Kidney capillary endothelial cell (primary cell): ENCODE measurements at places on chromosomes 2 and 18.

DNA sequence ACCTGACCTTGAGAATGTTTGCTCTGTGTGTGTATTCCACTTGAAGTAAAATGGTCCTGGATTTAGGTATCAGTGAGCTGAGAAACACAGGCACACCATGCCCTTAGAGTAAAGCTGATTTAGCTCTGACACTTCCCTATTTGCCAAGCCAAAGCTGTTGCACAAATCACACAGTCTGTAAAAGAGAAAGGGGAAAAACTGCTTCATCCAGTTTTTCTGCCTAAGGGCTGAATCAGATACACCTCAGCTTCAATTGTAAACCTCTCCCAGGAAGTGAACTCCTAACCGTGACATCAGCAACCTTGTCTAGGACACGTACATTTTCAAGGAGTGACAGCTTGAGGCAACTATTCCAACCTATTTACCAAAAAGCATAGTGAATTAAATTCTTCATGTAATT lies 150.4 kb downstream of the NR4A2 start:
- DNase-seq, result no peak

GRCh38 chr18:44852818-44853217 lies 172.1 kb downstream of the SETBP1 start:
- no peak for DNase-seq

GRCh38 chr18:45540125-45540524 lies 75.2 kb upstream of the SLC14A2 start:
- no peak for DNase-seq

DNA sequence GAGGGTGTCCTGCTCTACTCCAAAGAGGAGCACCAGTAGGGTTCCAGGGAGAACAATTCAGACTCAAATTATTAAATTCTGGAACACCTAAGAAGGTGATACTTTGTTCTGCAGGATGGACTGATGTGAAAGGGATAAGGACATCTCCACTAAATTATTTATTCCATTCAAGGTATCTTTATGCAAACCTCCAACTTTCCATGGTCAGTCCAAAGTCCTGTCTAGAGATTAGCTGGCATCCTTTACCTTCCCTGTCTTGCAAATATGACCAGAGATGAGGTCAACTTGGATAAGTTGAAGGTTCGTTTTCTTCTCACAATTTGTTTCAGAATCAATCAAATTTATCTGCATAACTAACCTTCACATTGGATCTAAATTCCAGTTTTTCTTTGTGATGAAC lies 8.7 kb upstream of the ZBTB14 start:
- no peak for DNase-seq

DNA sequence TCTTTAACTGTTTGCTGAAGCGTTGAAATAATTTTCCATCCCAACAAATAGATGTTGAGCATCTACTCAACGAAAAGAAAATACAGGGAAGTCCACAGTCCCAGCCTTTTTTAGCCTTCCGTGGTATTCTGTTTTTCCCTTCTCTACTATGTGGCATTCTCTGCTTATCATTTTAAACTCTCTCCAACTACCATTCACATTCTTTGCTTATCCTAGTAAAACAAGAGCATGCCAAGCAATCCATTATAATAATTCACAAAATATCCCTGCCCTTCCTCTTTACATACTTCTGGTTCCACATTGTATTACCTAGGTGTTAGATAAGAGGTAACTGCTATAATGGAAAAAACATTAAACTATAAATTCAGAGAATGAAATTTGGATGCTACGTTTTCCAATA lies 1.6 kb upstream of the SESTD1 start:
- DNase-seq, result no peak

DNA sequence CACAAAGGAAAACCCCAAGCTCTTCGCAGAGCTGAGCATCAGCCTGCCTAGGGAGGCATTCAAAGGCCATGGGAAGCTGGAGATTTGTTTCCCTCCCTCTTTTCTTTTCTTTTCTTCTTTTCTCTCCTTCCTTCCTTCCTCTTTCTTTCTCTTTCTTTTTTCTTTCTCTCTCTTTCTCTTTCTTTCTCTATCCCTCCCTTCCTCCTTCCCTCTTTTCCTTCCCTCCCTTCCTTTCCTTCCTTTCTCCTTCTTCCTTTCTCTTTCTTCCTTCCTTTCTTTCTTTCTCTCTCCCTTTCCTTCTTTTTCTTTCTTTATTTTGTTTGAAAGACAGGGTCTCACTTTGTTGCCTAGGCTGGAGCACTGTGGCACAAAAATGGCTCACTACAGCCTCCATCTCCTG lies 168.4 kb upstream of the ARL4C start:
- DNase-seq, result no peak

DNA sequence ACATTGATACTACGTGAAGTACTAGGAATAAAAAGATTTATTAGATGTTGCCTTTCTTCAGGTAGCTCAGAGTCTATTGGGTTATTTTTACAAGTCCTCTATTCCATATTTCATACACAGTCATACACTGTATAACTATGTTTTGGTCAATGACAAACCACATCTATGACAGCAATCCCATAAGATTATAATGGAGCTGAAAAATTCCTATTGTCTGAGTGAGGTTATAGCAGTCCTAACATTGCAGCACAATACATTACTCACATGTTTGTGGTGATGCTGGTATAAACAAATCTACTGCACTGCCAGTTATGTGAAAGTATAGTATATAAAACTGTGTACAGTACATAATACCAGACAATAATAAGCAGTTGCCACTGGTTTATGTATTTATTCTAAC lies 595.1 kb downstream of the MBD2 start:
- DNase-seq, result no peak

GRCh38 chr2:156901373-156902031 lies 356.0 kb upstream of the GALNT5 start:
- no peak for DNase-seq

- no peak for DNase-seq
These were observed 53.5 kb downstream of the RDH14 start for GRCh38 chr2:18506883-18507509.

GRCh38 chr2:239436669-239437335 lies 36.0 kb upstream of the HDAC4 start:
- DNase-seq, result no peak

GRCh38 chr2:31275976-31276375 lies 42.0 kb downstream of the EHD3 start:
- DNase-seq, result no peak

GRCh38 chr2:121809607-121810006 lies 54.2 kb downstream of the TSN start:
- DNase-seq, result no peak

GRCh38 chr2:46771309-46771708 lies 144.3 kb downstream of the MCFD2 start:
- no peak for DNase-seq

- DNase-seq, result no peak
These were observed 854.3 kb upstream of the ACVR2A start for GRCh38 chr2:146990311-146991054.

- no peak for DNase-seq
These were observed 210.1 kb upstream of the STON1 start for GRCh38 chr2:48319863-48320262.

DNA sequence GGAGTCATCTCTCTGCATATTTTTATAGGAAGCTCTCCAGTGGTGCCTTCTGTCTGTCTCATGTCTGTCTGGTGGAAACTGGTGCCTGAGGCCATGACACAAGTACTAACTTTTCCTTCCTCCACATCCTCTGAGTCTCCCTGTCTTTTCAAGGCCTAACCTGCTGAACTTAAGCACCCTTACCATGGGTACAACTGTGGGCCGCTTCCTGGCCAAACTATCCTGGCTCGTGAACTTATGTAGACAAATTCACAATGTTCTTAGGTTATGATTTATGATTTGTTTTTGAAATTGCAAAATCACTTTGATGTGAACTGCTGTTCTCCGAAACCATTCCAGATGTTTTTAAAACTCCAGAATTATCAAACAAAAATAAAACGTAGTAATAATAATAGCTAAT lies 804.5 kb upstream of the POU3F3 start:
- no peak for DNase-seq

- DNase-seq, result no peak
These were observed 138.5 kb upstream of the RASGRP3 start for GRCh38 chr2:33337981-33338380.

DNA sequence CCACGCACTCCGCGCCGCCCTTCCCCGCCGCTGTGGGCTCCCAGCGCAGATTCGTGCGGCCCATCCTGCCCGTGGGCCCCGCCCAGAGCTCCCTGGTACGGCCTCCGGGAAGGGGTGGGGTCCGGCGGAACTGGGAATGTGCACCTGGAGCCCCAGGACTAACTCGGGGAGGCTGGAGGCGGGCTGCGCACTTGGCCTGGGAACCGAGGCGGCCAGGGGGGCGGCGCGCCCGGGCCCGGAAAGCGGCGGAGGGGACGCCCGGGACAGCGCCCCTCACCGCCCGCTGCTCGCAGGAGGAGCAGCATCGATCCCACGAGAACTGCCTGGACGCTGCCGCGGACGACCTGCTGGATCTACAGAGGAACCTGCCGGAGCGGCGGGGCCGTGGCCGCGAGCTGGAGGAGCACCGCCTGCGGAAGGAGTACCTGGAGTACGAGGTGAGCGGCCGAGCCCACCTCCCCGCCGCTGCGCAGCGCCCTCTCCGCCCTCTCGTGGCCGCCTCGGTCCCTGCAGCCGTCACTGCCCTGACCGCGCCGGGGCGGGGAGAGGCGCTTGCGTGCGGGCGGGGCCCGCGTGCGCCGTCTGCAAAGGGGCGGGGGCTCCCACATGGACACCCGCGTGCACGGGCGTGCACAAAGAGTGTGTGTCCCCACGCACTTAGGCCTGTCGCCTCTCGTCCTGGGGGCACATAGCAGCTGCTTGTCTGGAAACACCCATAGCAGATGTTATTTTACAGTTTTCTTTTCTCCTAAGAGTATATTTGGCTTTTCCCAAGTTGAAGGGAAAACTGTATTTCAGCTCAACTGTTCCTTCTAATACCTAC lies 25.2 kb downstream of the PSD4 start:
- DNase-seq, result peak; percentile 75

- peak; percentile 3 for DNase-seq
These were observed 290.3 kb upstream of the MMADHC start for GRCh38 chr2:149877913-149878312.

DNA sequence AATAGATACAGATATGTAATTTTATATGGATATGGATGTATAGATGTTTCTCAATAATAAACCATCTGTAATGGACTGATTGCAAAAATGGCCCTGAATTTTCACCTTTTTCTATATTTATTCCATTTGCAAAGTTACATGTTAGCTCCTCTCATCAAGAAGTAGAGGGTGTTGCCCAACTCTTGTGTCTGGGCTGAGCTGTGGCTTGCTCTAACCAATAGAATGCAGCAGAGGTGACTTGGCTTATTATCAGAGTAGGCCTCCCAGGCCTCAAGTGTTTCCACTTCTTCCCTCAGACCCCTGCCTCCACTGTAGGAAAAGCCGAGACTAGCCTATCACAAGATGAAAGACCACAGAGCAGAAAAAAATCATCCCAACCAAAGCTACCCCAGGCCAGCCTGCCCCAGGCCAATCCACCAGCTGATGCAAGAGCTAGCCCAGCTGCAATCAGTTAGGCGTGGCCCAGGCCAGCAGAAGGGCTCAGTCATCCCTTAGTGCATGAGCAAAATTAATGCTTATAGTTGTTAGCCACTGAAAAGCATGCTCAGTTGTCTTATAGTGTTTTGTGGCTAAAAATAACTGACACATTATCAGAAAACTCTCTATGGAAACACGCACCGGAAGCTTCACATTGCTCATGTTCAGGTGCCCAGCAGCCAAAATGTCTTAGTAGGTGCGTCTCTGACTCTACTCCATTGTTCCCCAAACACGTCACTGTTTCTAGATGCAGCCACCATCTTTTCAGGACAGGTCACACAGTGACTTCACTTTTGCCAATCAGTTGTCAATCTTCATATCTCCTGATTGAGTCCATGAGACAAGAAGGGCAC lies 464.0 kb downstream of the FBXO15 start:
- DNase-seq, result no peak

DNA sequence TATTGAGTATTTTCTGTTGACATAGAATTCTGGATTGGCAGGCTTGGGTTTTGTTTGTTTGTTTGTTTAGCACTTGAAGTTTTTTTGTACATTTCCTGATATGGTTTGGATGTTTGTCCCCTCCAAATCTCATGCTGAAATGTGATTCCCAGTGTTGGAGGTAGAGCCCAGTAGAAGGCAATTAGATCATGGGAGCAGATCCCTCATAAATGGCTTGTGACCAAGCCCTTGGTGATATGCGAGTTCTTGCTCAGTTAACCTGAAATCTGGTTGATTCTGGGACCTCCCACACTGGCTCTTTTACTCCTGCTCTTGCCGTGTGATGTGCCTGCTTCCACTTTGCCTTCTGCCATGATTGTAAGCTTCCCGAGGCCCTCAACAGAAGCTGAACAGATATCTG lies 98.0 kb downstream of the PTPN4 start:
- no peak for DNase-seq

DNA sequence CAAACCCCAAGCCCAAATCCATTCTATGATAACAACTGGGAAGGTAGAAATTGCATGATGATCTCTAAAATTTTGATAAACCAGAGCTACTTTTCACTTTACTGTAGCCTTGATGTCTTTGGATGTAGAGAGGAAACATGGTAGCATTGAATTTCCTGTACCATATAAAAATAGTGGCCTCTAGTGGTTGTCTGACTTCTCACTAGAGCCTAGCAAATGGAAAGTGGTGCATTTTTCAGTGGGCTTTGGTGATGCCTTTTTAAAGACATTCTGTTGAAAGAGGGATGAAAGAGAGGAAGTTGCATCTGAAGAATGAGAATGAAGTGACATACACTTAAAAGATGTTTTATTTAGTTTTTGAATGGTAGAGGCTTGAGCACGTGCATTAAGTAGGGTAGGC lies 662.2 kb downstream of the XIRP2 start:
- DNase-seq, result peak; percentile 12

DNA sequence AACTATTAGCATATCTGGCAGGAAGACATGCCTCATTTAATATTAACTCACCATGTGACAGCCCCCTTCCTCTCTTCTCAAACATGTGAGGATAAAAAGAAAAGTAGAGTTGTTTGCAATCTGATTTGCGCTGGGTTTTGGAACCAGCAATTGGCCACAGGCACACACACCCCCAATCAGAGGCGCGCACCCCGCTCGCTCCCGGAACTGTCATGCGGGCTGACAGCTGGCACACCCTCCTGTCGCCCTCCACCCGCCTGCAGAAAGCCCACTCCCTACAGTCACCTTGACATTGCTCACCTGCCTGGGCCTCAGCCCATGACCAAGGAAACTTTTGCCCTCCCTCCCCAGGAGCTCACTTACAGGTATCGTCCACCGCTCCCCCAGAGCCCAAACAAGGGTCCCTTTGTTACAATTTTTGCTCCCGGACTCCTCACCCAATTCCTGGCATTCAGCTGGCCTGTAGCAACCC lies 1.1 kb downstream of the COBLL1 start:
- DNase-seq, result no peak

DNA sequence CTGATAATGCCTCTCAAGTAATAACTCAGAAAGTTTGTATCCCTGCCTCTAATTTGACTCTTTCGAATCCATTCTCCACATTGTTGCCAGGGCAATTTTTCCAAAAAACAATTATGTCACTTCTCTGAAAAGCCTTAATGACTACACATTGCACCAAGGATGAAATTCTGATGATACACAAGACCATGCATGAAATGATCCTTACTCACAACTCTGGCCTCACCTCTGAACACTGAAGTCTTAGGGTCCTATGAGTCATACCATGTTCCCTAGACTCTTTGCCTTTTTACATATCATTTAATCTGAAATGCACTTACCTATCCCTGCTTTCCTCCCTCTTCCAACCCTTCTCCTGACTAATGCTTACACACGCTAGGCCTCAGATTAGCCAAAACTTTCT lies 51.0 kb downstream of the WDPCP start:
- DNase-seq, result no peak
